ENCODE measurements at places on chromosomes 7 and 10. TPM values are rescaled to one million over a fixed set of nuclear protein-coding genes. Genes with fewer than 3 reads are reported as not detected.

Gene C10orf62
- not detected for total RNA-seq

GRCh38 chr10:116614796-116615195 is 6.0 kb upstream of the PNLIPRP2 start:
- no peak for DNase-seq

- no peak for DNase-seq
Observed at GRCh38 chr7:38504684-38505083, 126.5 kb downstream of the AMPH start.

- no peak for DNase-seq
Observed at GRCh38 chr7:537911-538634, 18.4 kb upstream of the PDGFA start.

GRCh38 chr7:121572615-121573014 is 176.5 kb upstream of the FAM3C start:
- DNase-seq: no peak

DNA sequence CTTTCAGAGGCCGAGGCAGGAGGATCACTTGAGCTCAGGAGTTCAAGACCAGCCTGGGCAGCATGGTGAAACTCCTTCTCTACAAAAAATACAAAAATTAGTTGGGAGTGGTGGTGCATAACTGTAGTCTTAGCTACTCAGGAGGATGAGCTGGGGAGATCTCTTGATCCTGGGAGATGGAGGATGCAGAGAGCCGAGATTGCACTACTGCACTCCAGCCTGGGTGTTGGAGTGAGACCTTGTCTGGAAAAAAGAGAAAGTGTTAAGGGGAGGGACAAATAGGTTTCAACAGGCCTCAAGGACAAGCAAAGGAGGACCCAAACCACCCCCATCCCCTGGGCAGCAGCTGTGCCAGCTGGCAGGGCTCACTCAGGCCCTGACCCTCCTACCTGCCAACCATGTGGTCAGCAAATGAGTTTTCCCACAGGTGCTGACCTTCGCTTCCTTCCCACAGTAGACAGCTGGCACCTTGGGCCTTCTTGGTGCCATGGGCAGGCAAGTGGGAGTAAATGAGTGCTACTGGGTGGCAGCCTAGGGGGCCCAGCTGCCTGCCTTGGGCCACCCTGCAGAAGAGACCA is 5.5 kb upstream of the PNLIPRP2 start:
- DNase-seq: no peak

Gene OR2A42
- total RNA-seq: 0.15 TPM

Gene SRRM3
- total RNA-seq: 4.6 TPM

- no peak for DNase-seq
Observed at GRCh38 chr10:111158595-111158994, 81.8 kb downstream of the ADRA2A start.

DNA sequence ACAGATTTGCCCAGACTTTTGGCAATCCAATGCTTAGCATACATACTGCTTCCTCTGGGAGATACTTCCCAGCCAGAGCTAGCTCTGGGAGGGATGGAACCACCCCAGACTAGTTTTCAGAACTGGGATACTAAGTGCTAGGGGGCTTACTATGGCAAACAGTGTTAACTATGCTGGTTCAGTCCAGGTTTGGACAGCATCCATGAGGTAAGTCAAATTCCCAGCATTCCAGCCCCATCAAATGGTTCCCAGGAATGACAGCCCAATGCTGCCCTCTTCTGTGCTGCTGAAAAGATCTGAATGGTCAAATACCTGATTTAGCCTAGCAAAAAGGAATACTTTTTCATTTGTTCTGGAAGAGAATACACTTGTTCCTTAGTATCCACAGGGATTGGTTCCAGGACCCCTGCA is 141.7 kb upstream of the CCDC6 start:
- peak; percentile 80 for DNase-seq

GRCh38 chr7:104964626-104965236 is 49.3 kb upstream of the KMT2E start:
- no peak for DNase-seq

- no peak for DNase-seq
Observed at GRCh38 chr7:157857578-157858075, 520.8 kb downstream of the DNAJB6 start.

Gene WNT16
- total RNA-seq: not detected

- DNase-seq: no peak
Observed at GRCh38 chr10:14391342-14391741, 60.6 kb upstream of the FRMD4A start.

Gene LEP
- total RNA-seq: not detected

- DNase-seq: no peak
Observed at GRCh38 chr7:90067171-90067570, 87.1 kb upstream of the STEAP1 start.

- no peak for DNase-seq
Observed at GRCh38 chr7:107051376-107051775, 6.9 kb downstream of the PRKAR2B start.

Gene TEX36
- total RNA-seq: not detected

DNA sequence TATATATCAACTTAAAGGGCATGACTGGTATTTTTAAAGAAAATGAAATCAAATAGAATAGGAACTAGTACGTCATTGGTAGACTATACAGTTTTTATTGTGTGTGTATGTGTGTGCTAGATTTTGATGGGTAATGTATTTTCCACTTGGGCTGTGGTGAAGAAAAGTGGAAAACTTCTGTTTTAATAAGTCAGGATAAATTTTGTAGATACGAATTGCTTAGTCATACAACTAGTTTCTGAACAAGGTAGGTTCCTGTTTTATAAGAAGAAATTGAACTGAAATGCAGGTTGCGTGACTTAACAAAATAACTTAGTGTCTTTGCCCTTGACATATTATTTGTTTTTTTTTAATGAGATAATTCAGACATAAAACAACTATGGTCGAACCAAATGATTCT is 24.3 kb downstream of the UBN2 start:
- no peak for DNase-seq

- DNase-seq: no peak
Observed at GRCh38 chr7:113875224-113875623, 43.6 kb downstream of the PPP1R3A start.

DNA sequence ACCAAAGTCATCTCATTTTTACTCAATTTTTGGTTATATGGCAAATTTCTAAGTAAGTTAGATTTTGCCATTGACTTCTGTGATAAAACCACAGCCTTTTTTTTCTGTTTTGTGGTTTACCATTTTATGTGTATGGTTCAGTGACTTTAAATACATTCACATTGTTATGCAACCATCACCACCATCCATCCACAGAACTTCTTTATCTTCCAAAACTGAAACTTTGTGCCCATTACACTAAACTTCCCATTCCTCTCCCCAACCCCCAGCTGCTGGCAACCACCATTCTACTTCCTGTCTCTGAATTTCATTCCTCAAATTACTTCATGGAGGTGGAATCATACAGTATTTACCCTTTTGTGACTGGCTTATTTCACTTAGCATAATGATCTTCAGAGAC is 280.4 kb upstream of the TCERG1L start:
- DNase-seq: no peak

All from neural progenitor cell (in vitro differentiated cells).